ENCODE measurements at places on chromosomes 1 and 21.

DNA sequence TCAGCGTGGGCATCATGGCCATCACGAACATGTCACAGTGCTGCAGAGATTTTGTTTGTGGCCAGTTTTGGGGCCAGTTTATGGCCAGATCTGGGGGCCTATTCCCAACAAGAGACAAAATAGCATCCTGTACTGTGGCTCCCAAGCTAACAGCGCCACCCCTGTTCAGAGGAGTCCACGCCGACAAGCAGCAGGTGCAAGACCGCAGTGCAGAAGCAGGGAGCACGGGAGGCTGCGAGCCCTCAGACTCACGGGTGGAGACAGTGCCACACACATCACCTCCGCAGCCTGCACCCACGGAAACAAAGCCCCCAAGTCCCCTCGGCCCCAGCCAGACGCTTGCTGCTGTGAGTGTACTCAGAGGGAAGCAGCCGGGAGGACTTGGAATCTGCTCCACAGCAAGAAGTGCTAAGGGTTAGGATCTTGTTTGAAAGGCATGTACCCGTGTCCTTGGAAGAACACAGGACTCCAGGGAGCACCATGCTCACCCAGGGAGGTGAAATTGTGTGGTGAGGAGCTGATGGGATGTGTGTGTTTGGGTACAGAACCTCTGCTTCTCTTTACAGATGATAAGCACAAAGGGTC, 7.1 kb downstream of the TCP10L start:
- no peak for DNase-seq

DNA sequence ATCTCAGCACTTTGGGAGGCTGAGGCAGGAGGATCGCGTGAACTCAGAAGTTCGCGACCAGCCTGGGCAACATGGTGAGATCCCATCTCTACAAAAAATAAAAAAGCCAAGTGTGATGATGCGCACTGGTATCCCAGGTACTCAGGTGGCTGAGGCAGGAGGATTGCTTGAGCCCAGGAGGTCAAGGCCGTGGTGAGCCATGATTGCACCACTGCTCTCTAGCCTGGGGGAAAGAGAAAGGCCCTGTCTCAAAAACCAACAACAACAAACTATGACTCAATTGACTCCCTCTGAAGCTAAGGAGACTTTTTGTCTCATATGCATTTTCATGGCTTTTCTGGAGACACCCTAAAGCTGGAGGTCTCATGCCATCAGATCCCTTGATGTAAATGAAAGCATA, 118.8 kb downstream of the CCDC185 start:
- no peak for DNase-seq

GRCh38 chr1:110348771-110349170, 9.6 kb downstream of the RBM15 start:
- DNase-seq = no peak

DNA sequence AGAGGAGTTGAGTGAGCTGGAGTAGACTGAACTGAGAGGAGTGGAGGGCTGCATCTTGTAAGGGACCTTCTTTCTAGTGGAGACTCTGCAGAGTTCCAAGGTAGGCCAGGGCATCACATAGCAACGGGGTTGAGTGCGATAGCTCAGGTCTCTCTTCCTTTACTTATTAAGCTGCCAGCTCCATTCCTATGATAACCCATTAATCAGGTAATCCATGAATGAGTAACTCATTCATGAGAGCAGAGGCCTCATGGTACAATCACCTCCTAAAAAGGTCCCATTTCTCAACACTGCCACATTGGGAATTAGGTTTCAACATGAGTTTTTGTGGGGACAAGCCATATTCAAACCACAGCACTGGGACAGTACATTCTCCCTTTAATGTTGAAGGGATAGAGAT, 21.3 kb downstream of the VN1R5 start:
- no peak for DNase-seq
